Right ventricle myocardium inferior (tissue), 1 donor: ENCODE measurements at places on chromosomes 4 and X. TPM values are rescaled to one million over a fixed set of nuclear protein-coding genes. Genes with fewer than 3 reads are reported as not detected.

DNA sequence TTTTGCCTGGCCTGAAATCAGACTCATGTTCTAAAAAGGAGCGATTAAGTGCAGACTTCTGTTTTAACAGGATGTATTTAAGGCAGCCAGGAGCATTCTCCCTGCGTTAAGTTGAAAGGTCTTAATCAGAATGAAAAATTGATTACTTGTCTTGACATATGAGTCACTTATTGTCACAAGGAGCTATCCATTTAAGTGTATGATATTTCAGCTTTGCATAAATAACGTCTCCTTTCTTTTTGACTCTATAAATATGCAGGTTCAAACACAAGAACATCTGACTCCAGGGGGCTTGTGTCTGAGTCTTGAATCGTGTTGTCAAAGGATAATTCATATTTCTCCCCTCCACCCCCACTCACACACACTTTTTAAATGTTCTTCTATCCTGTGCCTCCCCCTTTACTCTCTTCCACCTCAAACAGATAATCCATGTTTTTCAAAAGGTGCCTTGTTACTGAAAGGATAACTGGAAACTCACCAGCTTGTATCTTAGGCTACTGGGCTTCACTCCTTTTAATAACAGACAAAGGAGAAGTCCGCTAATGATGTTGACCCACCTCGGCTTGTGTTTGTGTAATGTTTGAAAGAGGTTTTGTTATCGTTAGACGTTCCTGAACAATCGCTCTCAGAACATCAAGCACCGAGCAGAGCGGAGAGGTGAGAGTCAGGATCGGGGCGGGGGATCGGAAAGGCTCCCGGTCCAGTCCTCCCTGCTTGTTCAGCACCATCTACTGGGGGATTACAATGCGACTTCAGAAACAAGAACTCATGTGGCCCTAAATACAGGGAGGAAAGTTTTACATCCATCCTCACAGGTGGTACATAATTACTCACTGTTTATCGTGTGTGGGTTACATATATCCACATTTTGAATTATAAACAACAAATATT, 107.5 kb upstream of the RPL34 start:
- DNase-seq: no peak

GRCh38 chrX:117147249-117147648, 684.5 kb upstream of the CT83 start:
- DNase-seq: no peak

- DNase-seq: peak; percentile 64
Measured at GRCh38 chrX:11890836-11891514, 132.9 kb downstream of the MSL3 start.

DNA sequence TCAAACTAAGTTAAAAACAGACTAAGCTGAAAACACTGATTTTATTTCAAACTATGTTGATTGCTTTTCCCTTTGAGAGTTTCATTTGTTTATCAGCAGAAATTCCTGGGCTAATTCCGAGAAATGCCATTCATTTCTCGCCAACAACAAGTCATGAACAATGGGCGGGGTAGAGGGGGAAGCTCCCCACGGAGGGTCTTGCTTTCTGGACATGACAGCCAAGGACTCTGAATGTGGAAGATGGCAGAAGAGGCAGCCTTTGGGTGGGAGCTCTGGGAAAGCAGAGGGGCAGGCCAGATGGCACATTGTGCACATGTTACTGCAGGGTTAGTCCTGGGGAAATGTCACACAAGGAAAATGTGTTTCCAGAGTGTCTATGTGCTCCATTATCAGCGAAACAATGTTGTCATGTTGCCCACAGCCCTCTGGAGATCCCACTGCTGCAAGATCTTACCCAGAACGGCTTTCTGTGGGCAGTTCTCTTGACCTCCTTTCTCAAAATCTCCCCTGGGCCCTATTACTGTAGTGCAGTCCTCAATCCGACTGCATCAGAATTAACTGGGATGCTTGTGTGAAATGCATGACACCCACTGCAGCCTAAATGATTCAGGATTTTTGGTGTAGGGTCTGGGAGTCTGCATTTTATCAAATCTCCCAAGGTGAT, 45.0 kb downstream of the CHRDL1 start:
- no peak for DNase-seq

DNA sequence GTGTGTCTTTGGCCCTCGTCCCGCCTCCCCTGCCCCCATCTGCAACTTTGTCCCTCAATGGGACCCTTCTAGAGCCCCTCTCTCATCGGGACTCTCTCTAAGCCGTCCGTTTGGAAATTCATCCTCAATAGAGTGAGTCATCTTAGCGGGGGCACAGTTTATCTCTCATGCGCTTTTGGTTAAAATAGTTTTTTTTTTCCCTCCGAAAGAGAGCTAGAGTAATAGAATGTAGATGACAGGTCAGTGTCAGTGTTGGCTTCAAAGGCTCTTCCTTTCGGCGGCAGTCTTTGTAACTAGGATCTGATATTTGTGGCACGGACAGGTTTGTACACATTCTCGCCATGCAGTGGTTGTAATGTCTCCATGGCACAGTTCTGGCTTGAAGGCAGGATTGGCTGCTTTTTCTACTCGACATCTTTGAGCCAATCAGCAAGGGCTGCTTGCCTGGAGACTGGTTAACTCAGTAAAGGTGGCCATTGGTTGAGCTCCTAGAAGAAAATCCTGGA, 989 bp downstream of the N4BP2 start:
- DNase-seq: no peak

DNA sequence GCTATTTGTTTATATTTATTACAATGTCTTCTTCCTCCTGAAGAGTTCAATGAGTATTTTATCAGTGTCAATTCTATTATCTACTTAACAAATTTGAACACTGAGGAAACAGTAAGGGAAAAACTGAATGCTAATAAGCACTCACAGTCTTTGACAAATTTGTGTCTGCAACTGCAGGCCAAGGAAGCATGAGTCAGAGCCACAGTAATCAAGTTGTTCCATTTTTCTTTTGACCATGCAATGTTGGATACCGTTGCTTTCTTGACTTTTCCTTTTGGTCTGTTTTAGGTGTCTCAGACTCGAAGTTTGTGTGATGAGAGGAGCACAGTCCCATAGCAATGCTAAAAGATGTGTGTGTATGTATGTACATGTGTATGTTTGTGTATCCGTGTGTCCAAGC, 359.6 kb downstream of the IL1RAPL1 start:
- DNase-seq: no peak

GRCh38 chr4:77015390-77015789, 60.4 kb downstream of the CCNI start:
- no peak for DNase-seq

DNA sequence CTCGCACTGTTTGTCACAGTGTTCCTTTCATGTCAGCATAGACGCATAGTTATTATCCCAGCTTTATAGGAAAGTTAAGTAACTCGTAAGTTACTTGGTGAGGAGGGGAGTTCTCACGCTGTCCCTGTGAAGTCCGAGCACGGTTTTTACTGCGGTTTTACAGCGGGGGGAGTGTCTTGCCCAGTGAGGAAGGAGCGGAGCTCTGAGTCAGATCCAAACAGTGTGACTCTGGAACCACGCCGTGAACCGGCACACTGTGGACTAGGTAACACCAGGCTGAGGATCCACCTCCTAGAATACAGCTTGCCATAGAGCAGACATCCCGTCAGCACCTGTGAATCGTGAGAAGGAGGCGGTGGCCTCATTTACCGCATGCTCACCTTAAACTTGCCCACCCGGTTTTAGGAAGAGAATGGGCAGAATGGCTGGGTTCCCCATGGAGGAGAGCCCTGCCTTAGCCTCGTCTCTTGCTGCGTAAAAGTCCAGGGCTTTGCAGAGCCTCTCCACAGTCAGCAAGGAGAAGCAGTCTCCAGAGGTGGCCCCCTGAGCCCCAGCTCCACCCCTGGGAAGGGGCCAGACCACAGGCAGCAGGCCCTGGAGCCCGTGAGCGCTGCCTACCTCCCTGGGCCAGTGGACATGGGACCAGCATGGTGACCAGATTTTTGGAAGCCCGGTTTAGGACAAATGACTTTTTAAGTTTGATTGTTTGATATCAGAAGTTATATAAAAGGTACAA, 40.2 kb upstream of the HGFAC start:
- DNase-seq: peak; percentile 39

- no peak for DNase-seq
Measured at GRCh38 chr4:110826656-110827055, 203.8 kb upstream of the PITX2 start.

GRCh38 chrX:43956034-43956433, 17.2 kb downstream of the NDP start:
- DNase-seq: no peak

- no peak for DNase-seq
Measured at GRCh38 chr4:8318509-8318908, 49.0 kb downstream of the HTRA3 start.

DNA sequence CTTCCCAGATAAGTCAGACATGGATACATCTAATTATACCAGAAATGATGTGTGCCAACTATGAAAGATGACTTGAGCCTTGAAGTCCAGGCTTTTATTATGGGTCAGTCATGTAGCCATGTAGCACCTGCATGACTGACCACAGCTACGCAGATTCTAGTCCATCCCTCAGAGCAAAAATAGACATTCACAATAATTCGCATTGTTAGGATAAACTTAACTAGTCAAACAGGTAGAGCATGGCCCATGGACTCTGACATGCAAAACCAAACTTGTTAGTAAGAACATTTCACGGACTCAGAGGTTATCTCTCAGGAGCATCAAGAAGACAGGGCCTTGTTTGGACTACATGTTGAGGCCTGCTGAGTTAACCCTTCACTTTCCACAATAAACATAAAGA, 132.6 kb downstream of the PWWP3B start:
- DNase-seq: no peak

DNA sequence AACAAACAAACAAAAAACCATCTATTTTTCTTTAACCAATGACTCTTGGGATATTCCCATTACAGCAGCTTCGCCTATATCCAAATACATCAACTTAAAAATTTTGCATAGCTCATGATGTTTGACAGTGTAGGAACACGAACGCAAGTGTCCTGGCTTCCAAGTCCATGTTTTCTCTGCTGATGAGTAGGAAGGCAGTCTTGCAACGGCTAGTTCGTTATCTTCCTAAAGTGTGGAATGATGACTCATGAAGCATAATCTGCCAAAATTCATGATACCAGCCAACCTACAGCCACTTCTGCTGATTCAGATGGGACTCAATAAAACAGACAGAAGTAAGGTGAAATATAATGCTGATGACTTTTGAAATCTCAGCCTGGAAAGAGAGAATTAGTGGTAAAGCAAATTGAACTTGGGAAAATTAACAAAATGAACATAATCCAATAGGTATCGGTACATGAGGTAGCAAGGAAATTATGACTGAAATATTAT, 6.4 kb upstream of the SEPTIN11 start:
- DNase-seq: no peak

DNA sequence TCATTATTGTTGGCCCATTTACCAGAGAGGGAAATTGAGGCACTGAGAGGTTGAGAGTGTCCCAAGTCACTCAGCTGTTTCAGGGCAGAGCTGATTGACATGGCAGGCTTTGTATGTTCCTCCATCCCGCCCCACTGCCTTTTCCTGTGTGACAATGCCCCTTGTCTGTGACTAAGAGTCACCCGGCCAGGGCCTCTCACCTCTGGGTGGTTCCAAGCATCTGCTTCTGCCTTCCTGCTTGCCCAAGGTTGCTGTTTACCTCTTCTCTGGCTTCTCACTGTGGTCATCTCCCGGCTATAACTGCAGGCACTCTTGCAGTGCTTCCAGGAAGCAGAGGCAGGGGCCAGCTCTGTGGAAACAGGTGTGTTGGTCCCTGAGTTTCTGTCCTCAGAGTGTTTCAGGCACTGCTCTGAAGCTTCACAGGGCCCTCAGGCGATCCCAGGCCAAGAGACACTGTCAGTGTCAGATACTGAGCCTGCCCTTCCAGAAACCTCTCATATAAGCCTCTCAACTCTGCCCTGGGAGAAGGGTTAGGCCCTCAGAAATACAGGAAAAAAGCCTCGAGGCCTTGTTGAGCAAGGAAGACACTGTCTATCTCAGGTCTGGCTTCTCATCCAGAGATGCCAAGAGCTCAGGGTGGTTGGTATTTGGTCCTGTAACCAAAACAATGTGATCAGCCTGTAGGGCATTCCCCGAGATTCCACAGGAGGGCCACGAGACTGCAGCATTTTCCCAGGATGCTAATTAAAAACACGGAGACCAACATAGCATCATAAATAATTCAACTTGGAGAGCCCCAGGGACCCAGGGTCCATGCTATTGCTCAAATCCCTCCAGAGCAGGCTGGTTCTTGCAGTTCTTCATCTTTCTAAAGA, 42.0 kb upstream of the PROM1 start:
- no peak for DNase-seq

DNA sequence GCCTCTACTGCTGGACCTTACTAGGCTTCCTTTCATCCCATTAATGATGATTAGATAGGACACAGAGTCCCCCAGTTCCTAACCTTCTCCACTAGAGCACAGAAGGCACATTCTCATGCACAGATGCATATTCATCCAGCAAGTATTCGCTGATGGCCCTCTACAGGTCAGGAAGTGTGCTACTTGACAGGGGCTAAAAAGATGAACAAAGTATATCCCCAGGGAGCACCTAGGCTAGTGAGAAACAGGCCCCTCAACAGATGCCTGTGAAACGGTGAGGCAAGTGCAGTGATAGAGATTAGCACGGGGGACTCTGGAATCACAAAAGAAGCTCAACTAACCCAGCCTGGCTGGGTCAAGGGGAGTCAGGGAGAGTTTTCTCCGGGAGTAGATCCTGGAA, 95.8 kb downstream of the MGST2 start:
- no peak for DNase-seq

GRCh38 chr4:41212616-41213203, 1.6 kb downstream of the APBB2 start:
- no peak for DNase-seq

DNA sequence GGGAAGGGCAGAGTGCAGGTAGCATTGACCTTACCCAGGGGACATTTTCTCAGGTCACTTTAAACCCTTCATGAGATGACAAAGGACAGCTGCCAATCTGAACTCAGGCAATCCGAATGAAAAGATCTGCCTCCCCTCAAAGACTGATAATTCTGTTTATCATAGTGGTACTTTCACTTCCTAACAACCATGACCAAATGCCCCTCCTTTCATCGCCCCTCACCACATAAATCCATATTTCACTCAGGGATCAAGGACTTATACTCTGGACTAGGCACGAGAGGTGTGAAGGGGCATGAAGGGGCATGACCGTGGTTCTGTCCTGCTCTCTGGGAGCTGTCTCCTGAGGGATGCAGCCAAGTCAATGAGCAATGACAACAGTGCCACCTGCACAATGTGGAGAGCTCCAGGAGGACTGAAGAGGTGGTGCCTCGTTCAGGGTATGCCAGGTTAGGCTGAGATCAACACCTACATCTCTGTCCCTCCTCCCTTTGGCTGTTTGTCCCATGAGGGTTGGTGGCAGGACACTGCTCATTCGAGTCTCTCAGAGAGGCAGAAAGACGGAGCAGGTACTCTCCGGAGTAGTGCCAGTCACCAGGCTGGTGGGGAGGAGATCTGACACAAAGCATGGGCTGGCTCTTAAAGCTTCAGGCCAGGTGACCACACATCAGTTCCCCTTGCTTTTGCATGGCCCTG, 12.5 kb downstream of the HS3ST1 start:
- no peak for DNase-seq

GRCh38 chrX:123590842-123591486, 141.9 kb downstream of the THOC2 start:
- no peak for DNase-seq

GRCh38 chrX:40104985-40105834, 7.5 kb upstream of the BCOR start:
- no peak for DNase-seq

The HTR2C gene
- total RNA-seq: not detected

The CCNA2 gene
- total RNA-seq: 1.2 TPM

The TGIF2LX gene
- not detected for total RNA-seq

The CTAG2 gene
- total RNA-seq: not detected

The C4orf54 gene
- total RNA-seq: 6.4 TPM

The SLC7A11 gene
- total RNA-seq: 0.46 TPM
